IMR-90 (cell line): ENCODE measurements at places on chromosomes 2 and 18. TPM values are rescaled to one million over a fixed set of nuclear protein-coding genes. Genes with fewer than 3 reads are reported as not detected.

Gene SCN2A
- total RNA-seq, result 0.54 and 0.56 TPM in 2 replicates

DNA sequence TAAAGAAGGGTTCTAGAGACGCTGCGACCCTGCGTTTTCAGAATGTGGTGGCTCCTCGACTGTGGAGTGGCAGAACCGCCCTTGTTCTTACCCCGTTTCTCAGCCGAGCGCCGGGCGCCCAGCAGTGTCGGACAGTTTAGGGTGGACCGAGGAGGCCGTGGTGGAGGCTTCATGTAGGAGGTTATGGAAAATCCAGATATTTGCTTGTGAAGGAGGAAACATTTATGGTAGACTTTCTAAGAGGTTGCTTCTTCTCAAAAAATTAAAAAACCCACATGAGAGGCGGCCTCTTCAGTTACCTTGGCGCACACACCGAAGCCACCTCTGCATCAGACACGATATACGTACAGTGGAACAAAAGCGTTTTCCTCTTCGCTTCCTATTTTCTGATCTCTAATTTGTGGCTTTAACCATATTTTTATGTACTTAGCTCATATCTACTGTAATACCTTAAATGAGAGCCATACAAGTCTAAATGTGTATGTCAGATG is 120.8 kb downstream of the NFATC1 start:
- no peak for DNase-seq

Gene OTOS
- not detected in 2 replicates for total RNA-seq

Gene CLEC4F
- not detected in 2 replicates for total RNA-seq

- peak; percentile 44 for DNase-seq
Measured at GRCh38 chr18:3610813-3611212, 160.8 kb downstream of the TGIF1 start.

DNA sequence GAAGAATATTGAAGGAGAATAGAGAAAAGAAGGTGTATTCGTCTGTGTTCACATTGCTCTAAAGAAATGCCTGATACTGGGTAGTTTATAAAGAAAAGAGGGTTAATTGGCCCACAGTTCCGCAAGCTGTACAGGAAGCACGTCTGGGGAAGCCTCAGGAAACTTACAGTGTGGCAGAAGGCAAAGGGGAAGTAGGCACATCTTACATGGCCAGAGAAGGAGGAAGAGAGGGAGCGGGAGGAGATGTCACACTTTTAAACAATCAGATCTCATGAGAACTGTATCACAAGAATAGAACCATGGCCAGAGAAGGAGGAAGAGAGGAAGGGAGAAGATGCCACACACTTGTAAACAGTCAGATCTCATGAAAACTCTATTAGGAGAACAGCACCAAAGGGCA is 159.6 kb upstream of the TPO start:
- DNase-seq, result no peak

GRCh38 chr2:157572725-157573124 is 55.9 kb downstream of the ACVR1C start:
- DNase-seq, result no peak

DNA sequence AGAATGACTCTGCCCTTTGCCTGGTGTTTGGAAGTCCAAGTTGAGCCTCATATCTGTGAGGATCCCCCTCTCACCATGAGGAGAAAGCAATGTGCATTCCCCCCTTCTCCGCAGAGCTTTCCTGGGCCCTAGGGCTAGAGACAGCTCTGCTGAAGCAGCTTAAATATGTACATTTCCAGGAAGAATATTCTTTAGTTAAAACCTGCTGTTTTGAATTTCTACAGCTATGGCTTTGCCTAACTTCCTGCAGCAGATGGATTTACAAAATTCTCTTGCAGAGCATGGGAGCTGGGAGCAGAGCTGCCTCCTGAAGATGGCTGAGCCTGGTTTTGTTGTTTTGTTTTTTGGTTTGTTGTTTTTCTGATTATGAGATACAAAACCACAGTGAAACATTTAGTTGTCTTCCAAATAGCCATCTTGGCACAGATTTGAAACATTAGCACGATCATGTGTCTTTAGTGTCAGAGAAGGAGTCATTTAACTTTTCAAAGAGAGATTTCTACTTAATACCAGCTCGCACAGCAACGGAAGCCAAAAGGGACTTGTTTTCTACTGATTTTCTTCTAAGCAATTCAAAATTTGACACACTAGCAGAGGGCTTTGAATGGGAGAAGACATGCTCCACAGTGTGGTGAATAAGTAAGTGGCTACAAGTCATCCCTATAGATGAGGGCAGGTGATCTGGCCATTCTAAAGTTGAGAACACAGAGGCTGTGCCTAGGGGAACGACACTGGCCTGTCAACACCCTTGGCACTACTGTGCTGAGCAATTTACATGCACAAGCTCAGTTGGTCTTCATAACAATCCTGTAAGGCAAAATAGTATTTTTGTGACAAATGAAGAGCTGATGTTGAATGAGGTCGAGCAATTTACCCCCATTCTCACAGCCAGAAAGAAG is 222.6 kb downstream of the MREG start:
- no peak for DNase-seq

- DNase-seq, result peak; percentile 55
Measured at GRCh38 chr2:176653479-176654443, 384.5 kb downstream of the MTX2 start.

GRCh38 chr2:173117678-173118077 is 42.0 kb downstream of the MAP3K20 start:
- DNase-seq, result no peak

- DNase-seq, result no peak
Measured at GRCh38 chr2:96916646-96917543, 47.0 kb upstream of the SEMA4C start.

DNA sequence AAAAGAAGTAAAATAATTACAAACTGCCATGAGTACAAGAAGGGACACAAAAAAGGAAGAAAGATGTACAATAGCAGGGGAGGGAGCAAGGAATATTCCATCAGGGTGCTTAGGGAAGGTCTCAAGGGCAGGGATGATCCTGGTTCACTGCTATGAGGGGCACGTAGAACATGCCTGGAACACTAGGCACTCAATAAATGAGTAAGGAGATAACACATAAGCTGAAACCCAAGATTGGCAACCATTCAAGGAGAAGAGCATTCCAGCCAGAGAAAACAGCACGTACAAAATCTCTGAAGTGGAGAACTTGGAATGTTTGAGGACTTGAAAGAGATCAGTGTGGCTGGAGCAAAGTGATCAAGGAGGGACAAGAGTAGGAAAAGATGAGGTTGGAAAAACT is 103.2 kb downstream of the FAM161A start:
- peak; percentile 78 for DNase-seq

- DNase-seq, result peak; percentile 49
Measured at GRCh38 chr18:11310476-11311086, 161.2 kb upstream of the PIEZO2 start.

Gene CENPA
- total RNA-seq, result 7.7 and 10.0 TPM in 2 replicates

Gene C1D
- total RNA-seq, result 2.7 and 13.6 TPM in 2 replicates

Gene ICOS
- not detected in 2 replicates for total RNA-seq

GRCh38 chr2:120653046-120653445 is 82.6 kb upstream of the GLI2 start:
- peak; percentile 62 for DNase-seq

- DNase-seq, result no peak
Measured at GRCh38 chr18:27428716-27429475, 243.8 kb upstream of the CHST9 start.

DNA sequence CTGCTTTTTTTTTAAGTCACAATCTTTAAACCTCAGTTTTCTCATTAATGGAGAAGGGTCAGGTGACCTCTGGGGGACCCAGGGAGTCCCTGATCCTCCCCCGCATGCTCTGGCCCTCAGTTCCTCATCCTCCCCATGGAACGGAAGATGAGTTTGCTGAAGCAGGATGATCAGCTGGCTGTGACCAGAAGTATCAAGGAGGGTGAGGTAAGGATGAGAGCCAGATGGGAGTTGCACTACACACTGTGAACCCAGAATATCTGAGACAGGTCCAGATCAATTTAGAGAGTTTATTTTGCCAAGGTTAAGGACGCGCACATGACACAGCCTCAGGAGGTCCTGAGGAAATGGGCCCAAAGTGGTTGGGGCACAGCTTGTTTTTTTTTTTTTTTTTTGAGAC is 3.8 kb downstream of the CATIP start:
- DNase-seq, result no peak

Gene MC2R
- total RNA-seq, result not detected in 2 replicates

DNA sequence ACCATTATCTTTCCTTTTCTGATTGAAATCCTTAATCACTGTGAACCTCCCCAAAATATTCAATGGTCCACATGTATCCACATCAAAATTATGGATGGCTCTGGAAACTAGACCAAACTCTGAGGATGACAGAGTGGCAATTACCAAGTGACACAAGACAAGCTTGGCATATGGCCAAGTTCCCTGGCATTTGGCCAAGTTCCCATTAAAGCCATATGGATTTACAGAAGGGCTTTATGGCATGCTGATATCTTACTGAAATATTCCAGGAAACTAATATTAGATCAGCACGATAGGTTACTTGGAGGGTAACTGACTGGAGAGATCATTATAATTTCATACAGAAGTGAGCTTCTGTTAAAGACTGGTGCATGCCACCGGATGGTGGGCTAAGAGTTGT is 21.9 kb upstream of the CERS6 start:
- DNase-seq, result no peak

DNA sequence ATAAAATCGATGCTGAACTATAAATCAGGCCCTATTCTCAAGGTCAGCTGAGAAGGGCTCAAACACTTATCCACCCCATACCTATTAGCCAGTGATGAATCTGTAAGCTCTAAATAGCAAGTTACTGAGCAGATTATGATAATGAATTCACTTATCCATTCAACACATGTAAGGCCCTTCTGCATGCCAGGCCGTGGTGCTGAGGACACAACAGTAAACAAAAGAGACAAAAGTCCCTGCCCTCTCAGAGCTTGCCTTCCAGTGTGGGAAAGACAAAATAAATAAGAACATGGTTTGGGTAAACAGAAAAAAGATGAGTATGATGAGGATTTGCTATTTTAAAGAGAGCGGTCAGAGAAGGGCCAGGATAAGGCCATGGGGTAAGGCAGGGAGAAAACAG is 11.7 kb downstream of the TTC32 start:
- no peak for DNase-seq

Gene STARD6
- total RNA-seq, result 0.28 TPM in 1 of 2 replicates, not detected in the other

DNA sequence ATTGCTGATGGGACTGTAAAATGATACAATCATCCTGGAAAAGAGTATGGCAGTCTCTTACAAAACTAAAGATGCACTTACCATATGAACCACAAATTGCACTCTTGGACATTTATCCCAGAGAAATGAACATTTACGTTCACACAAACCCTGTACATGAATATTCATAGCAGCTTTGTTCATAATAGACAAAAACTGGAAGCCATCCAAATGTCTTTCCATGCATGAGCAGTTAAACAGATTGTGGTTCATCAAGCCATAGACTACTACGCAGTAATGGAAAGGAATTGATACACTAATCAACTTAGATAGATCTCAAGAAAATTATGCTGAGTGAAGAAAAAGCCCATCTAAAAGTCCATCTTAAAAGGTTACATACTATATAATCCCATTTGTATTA is 156.1 kb upstream of the SLC39A10 start:
- no peak for DNase-seq

DNA sequence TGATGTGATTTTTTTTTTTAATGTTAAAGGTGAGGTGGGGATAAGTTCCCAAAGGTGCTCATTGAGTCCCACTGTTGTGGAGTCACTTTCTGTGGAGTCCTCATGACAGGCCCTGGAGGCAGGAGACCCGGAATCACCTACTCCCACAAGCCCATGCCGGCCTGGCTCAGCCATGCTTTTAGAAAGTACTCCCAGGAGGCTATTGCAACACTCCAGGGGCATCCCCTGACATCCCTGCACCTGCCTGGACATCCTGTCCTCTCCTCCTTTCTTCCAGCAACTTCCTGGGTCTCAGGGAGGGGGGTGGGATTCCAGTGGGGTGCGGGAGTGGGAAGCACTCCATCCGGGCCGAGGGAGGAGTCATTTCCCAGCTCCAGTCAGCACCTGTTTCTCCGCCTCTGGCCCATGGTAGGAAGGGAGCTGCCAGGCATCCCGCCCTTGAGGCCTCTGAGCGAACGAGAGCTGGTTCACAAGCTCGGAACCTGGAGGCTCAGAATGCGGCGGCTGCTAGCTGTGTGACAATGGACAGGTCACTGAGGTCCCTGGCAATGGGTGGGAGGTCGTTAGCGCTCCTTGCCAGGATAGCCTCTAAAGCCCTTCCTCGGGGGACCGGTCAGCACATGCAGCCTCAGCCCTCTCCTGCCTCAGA is 163.9 kb upstream of the ID2 start:
- no peak for DNase-seq

Gene GKN1
- not detected in 2 replicates for total RNA-seq

DNA sequence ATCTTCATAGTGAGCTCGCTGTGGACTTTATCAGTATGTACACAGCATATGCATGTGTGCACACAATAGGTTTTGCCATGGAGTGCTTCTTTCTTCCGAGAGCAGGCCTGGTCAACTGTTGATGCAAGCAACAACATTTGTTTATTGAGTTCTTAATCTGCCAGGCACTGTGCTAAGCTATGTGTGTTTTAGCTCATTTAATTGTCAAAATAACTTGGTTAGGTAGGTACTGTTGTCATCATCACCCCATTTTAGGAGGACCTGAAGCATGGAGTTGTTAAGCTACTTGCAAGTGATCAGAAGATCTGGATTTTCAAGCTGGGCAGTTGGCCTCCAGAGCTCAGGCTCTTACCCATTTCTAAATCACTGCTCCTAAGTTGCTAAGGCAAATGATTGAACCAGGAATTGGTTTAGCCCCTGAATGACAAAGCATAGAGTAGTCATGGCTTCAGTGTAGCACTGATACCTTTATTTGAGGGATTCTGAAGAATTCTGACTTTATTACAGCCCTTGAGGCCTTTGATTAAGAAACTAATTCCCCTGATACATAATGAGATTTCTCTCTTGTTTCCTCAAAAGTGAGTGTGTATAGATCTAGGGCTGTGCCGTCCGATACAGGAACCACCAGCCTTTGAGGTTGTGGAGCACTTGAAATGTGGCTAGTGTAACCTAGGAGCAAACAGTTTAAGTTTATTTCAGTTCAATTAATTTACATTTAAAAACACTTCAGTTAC is 132.9 kb downstream of the FMNL2 start:
- DNase-seq, result no peak

DNA sequence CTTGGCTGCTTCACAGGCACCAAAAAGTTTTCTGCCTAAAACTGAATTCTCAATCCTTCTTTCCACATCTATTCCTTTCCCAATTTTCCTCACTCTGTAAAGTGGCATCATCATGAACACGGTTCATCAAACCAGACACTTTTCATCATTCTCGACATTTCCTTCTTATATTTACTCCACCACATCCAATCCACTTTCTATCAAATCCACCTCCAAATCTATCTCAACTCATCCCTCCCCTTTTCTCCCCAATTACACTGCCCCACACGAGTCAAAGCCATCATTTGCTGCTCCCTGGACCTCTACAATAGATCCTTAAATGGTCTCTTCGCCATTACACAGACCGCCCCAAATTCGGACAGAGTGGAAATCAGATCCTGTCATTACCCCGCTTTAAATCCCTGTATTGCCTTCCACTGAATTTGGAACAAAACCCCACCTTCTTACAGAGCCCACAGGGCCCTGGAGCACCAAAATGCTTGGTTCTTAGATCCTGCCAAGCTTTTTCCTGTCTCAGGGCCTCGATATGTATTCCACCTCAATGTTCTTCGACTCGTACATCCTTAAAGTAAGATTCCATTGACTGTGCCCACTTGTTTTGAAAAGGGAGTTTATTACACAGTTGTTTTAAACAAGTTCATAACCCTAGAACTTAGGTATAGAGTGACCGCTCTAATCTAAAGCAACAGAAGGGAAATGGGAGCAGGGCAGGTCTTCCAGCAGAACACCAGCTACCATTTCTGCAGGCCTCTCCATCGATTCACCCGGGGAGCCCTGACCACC is 856 bp downstream of the ACAA2 start:
- peak; percentile 15 for DNase-seq
